ENCODE measurements at places on chromosomes 11 and 22.

GRCh38 chr22:43824724-43825420 lies 12.8 kb upstream of the EFCAB6 start:
- DNase-seq: no peak

- no peak for DNase-seq
Observed at GRCh38 chr22:27573280-27574001, 228.1 kb downstream of the MN1 start.

GRCh38 chr11:110738641-110739040 lies 26.4 kb upstream of the ARHGAP20 start:
- no peak for DNase-seq

DNA sequence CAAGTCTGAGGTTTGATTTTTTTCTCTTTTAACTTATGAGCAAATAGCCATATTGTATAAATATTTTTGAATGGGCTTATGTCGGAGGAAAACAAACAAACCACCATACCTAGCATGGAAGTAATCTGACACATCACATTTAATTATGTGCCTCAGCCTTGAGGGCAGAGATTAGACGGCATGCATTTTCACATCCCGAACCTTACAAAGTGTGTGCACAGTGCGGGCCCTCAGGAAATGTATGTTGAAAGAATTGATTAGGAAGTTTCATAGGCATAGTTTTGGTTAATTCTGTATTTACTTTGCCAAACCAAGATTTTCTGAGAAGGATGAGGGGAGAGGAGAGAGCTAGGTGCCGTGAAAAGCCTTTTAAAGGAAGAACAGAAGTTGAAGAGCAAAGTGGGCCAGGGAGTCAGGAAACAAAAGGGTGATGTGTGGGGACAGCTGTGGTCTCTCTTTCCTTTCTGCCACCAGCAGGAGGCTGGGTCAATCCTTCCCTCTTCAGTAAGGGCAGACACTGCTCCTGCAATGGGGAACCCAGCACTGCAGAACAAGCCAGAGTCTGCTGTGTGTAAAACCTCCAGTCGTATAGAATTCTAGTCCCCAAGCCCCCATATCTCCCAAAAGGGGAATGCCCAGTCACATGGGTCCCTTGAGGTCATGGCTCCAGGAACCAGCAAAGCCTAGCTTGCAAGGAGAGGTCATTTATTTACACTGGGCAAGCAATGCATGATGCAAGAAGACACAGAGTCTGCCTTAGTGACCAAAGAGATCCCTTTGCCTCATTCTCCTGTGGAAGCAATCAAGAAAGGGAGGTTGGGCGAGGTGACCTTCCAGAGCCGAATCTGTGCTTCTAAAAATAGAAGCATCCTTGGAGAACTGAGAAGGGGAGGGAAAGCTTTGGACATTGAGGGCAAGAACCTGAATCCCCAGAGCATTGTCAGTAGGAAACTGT lies 71.1 kb upstream of the OLFML1 start:
- DNase-seq: no peak

DNA sequence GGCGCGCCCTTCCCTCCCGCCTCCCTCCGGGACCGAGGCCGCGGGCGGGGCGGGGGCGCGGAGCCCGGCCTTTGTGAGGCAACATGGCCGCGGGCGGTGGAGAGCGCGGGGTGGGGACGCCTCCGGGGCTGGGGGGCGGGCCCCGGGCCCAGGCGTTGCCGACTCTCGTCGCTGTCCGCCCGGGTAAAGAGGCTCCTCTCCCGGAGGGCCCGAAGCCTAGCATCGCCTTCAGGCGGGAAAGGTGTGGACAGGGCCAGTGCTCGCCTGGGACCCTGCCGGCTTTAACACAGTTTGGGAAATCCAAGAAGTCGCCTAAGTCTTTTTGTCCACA lies 369 bp downstream of the DGCR8 start:
- peak; percentile 73 for DNase-seq

DNA sequence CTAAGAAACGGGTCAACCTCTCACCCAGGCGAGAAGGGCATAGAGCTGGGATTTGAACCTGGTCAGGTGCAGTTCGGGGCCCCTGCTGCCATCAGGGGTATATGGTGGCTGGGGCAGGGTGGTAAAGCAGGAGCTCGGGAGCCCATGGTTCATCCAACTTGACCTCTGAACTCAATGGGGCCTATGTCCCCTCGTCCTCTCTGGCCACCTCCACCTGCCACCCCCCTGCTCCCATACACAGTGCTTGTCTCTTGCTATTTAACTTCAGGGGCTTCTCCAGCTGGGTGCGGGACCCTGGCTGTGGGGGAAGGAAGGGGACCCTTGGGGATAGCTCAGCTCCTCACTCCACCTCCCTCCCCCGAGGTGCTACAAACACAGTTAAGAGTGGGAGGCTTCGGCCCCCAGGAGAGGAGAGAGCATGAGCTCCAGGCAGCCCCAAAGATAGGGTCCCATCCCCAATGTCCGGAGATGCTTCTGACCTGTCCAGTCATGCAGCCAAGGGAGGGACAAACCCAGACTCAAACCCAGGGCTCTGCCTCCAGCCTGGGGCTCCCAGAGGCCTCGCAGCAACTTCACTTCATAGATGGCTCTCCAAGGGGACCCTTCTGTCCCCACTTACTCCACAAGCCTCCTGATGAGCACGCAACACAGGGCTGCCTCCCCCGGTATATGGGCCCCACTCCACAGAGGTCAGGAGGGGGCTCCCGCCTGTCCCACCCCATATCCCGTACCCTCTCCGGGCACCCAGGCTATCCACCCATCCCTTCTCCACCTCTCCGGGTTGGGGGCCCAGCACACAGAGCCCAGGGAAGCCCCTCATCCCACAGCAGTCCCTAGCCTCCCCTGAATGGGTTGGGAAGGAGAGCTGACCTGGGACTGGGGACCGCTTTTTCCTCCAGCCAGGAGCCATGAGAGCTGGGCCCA lies 712 bp downstream of the IL2RB start:
- no peak for DNase-seq

DNA sequence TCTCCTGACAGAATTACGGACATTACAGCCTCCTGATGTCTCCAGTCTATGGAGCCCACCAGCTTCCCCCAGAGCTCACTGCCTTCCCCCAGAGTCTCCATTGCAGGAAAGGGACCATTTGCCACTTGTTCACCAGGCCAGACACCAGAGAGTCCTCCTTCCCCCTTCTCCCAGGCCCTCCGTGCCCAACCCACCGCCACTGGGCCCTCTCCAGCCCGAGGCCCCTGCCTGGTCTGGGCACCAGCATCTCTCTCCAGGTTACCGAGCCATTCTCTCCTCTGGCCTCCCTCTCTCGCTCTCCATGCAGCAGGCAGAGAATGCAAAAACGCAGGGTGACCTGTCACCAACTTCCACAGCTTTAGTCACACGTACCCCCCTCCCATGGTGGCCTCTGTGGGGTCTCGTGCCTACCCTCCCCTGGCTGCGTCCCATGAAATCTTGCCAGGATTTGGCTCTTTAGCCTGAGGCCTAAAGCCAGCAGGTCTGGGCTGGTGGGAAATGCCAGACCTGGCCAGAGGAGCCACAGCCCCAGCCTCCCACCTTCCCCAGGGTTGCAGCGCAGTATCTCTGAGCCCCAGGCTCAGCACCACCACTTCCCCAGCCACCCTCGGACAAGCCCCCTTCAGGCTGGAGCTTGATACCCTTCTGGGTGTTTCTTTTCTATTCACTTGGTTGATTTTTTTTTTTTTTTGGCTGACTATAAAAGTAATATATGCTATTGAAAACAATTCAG lies 6.8 kb upstream of the SERPINH1 start:
- DNase-seq: no peak

DNA sequence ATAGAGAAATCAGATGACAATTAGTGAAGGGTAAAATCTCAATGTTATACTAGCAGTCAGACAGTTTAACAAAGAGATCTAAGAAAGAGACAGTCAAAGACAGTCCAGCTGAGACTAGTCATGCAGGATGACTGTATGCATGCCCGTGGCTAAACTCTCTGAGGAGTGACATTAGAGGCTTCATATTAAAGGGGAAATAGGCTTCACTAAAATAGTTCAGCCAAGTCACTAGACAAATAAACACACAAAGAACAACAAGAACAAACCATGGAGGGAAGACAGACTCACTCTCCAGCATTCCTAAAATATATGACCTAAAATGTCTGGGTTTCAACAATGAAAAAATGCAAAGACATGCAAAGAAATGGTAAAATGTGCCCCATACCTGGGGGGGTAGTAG lies 18.6 kb upstream of the APLNR start:
- DNase-seq: no peak

DNA sequence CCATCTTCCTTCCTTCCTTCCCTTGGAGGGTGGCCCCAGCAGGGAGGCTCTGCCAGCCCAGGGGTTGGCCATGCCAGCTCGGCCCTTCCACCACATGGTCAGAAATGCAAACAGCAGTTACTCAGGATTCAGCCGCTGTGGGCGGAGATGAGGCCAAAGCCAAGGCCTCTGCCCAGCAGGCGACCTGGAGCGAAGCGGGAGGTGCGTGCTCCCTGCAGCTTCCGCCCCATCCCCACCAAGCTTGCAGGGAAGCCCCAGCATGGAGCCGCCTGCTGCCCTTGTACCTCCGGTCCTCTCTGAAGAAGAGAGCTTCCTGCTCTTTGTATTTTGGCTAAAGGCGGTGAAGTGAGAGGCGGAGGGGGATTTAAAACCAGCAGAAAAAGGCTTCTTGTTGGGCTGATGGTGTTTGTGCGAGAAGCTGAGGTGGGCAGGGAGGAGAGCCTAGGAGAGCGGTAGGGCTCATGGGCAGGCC lies 50.4 kb downstream of the ANO1 start:
- DNase-seq: no peak

DNA sequence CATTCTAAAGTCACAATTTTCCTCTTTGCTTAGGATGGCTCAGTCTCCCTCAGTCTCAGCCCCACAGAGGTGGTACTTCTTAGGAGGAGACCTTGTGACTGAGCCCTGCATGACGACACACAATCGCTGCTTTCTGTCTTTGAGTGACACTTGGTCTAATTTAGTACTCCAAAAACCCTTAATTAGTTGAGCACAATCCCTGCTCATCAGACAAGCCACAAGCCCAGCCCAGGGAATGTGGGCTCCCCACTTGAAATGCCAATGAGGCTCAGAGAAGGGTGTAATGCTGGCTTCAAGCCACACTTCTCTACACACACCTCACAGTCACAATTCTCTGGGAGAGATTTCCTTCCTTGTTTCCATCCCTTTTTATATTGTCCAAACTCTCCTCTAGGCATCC lies 101.8 kb downstream of the FEZ1 start:
- no peak for DNase-seq

- DNase-seq: no peak
Observed at GRCh38 chr22:26740253-26740652, 82.9 kb downstream of the MIAT start.

GRCh38 chr11:113249786-113250185 lies 64.6 kb upstream of the TTC12 start:
- no peak for DNase-seq

DNA sequence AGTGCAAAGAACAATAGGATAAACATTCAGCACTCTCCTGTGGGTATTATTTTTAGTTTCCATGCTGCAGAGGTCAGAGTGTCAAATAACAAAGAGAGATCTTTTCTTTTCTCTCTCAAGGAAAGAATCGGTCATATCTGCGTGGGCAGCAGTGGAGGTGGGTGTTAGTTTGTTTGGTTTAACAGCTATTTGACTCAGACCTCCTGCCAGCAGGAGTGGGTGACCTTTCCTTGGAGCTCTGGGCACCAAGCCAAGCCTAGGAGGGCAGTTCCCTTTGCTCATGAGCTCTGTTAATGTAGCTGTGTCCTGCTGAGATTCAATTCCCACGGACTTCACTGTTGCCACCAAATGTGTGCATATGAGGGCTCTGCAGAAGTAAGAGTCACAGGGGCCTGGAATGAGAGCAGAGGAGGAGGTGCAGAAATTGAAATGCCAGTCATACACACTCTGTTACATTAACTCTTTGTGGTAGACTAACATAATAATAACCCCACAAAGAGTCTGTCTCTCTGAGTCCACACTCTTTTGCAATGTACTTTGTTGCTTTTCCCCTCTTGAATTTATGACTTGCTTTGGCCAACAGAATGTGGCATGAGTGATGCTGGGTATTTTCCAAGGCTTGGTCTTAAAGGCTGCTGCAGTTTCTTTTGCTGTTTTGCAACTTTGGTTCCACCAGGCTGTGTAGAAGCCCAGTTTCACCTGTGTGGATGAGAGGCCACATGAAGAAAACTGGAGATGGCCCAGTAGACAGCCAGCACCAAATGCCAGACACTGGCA lies 76.0 kb upstream of the GRK3 start:
- DNase-seq: peak; percentile 10

DNA sequence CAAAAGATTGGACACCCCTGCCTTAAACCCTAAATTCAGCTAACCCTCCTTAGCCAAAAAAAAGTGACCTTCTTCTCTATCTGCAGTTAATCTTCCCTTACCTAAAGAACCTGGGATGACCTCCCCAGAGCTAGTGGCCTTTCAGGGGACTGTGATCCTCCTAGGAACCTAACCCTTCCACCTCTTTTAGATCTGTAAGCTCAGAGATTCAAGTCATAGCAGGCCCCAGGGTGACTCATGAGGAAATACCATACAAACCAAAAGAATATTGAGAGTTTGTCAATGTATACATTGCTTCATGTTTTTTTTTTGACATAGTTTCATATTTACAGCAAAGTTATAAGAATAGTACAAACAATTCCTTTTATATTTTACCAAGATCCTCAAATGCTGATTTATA lies 38.3 kb upstream of the CXCR5 start:
- DNase-seq: no peak

- no peak for DNase-seq
Observed at GRCh38 chr11:128928400-128928799, 14.3 kb downstream of the TP53AIP1 start.

DNA sequence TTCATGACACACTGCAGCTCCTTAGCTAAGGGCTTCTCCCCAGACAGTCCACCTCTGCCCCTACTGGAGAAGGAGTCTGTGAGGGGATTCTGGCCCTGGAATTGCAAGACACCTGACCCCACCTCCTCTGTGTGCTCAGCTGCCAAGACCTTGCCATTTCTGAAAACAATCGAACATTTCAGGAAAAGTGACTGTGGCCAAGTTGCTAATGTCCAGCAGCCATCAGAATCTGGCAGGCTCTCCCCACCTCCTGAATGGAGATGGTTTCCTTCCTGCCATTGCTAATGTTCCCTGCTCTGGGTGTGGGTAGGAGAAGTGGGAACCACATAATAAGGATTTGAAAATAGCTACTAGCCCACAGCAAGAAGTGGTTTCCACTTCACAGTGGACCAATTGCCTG lies 127.2 kb upstream of the ALX4 start:
- DNase-seq: no peak

GRCh38 chr11:121105481-121106195 lies 4.6 kb downstream of the TECTA start:
- no peak for DNase-seq

- no peak for DNase-seq
Observed at GRCh38 chr11:109783014-109783413, 310.2 kb upstream of the ZC3H12C start.

GRCh38 chr22:27641049-27641795 lies 160.3 kb downstream of the MN1 start:
- no peak for DNase-seq

GRCh38 chr11:72773291-72773690 lies 20.6 kb downstream of the STARD10 start:
- no peak for DNase-seq

DNA sequence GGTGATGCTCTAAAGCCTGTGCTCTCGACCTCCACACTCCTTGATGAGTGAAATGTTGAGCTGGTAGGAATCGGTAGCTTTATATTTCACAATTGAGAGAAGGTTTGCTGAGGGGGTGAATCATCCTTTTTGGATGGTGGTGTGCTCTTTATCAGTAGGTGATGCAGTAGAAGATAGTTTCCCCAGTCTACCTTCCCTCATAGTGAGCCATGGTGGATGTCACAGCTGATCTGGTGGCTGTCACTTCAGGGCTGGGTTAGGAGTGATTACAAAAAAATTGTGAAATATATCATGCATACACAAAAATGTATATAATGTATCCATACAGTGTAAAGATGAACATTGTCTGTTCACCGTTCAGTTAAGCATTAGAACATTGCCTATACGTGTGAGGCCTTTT lies 105.3 kb downstream of the GRAMD1B start:
- DNase-seq: no peak
